ENCODE measurements at places on chromosomes 3 and 15.

GRCh38 chr3:196813903-196814302, 53.8 kb upstream of the SENP5 start:
- DNase-seq: no peak

DNA sequence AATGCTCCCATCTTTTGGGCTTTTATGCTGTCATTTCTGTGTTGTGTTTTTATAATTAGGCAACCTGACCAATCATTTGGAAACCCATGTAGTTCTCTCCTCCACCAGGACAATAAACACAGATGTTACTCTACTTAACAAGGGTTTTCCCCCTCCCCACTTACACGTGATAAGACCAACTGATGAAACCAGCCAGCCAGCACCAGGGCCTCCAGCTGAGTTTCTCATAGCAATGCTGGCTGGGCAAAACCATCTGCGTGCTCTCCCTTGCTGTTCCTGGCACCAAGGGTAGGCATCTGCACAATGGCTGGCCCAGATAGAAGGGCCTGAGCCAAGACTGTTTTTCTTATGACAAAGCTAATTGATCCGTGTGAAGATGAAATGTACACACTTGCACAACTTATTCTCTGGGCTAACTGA, 310.4 kb downstream of the PLCL2 start:
- DNase-seq: peak; percentile 77

DNA sequence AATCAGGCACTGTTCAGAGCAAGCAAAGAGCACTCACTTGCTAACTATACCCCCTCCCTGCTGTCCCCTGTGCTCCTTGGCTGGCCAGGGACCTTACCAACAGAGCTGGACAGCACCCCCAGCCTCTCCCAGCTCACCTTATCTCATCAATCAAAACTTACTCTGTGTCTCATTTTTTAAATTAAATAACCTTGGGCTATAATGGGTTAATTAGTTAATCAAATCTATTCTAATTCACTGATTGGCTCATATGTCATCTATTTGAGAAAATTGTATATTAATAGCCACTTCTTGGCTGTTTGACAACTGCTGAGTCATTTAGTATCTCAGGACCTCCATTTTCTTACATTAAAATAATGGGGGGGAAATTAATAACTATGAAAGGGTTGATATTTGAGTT, 22.9 kb downstream of the IL5RA start:
- no peak for DNase-seq

DNA sequence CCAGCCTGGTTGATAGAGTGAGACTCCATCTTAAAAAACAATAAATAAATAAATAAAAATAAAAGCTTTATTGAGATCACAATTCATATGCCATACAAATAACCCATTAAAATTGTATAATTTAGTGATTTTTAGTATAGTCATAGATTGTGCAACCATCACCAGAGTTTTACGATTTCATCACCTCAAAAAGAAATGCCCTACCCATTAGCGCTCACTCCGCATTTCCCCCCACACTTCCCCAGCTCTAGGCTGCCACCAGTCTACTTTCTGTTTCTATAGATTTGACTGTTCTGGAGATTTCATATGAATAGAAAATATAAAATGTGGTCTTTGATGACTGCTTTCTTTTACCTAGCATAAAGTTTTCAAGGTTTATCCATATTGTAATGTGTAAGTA, 57.0 kb downstream of the ARHGEF26 start:
- DNase-seq: no peak

GRCh38 chr15:88016406-88016805, 240.1 kb downstream of the NTRK3 start:
- DNase-seq: no peak

DNA sequence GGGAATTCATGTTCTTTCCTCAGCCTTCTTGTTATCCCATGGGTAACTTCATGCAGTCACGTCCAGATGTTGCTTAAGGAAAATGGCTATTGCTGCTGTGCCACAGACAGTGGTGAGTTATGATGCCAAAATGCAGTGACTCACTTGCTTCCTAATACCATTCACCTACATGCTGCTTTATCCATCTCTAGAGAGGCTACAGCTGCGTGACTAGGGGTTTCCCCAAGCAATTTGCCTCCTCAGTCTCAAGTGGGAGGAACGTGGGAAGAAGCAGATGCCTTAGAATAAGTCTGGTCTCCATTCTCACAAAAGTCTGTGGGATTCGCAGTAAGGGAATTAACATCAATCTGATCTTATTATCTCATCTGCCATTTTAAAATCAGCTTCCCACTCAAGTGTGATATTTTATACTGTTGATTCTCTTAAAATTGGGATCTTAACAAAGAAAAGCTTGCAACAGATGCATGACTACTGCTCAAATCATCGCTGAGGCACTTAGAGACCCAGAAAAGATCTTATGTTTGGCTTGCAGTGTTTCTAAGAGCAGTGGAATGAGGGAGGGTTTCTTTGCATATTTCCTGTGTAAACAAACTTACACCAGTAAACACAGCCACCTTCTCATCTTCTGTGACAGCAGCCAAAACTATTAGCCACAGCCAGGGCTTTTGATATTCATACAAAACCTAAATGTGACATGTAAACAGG, 62.0 kb upstream of the ACP3 start:
- peak; percentile 43 for DNase-seq

DNA sequence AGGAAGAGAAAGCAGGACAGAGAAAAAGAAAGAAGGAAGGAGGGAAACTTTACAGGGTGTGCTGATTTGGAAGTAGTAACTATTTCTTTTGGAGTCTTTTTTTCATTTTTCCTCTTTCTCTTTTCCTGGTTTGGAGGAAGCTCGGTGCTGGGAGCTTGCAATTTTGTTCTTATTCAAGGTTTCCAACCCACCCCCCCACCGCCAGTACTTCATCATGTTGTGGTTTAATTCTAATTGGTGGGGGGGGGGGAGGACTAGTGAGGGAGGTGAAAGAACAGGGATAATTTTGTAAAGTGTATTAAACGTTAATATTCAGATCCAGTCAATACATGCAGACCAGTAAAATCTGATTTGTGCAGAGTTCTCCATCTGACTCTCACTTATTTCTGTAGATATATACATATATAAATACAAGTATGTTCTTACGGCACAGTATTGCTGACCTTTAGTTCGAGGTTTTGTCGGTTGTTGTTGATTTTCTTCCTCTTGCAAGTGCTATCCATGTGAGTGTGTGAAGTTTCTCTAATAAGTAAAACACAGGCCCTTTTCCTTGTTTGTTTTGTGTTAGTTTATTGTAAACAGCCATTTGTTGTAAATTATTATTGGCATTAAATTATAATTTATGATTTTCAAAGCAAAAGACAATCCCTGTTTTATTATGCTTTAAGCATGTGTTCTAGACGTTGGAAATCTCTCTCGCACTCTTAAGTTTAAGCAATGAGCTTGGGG, 9.3 kb downstream of the NR2F2 start:
- DNase-seq: no peak

DNA sequence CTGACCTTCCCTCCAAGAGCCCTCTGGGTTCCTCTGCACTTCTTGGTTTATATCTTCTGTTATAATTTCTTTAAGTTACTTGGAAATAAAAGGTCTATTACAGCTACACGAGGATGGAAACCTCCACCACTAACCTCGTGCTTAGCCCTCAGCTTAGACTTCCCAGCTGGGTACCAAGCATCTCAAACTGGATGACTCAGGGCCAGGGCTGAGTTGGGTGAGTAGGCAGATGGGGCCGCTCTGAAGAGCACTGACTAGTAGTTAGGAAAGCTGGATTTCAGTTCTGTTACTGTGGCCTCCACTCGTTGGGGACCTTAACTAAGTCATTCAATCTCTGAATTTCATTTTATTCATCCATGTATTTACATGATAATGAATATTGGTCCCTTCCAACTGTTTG, 1036.6 kb downstream of the IGSF11 start:
- DNase-seq: no peak

GRCh38 chr3:31453430-31453829, 79.3 kb upstream of the STT3B start:
- no peak for DNase-seq
